ENCODE measurements at places on chromosomes 7 and 10. TPM values are rescaled to one million over a fixed set of nuclear protein-coding genes. Genes with fewer than 3 reads are reported as not detected.

Gene TEX47
- not detected for total RNA-seq

Gene UCMA
- total RNA-seq: not detected

Gene PRKAR2B
- total RNA-seq: 3.3 TPM

Gene HOXA2
- 0.99 TPM for total RNA-seq

Gene SPAM1
- total RNA-seq: not detected

Gene ANAPC16
- total RNA-seq: 84.1 TPM

Gene DBNL
- total RNA-seq: 70.2 TPM

Gene MAGI2
- 0.51 TPM for total RNA-seq

Gene PTPRZ1
- total RNA-seq: not detected

Gene ZP3
- total RNA-seq: 19.7 TPM

Gene NODAL
- not detected for total RNA-seq

Gene SUV39H2
- total RNA-seq: 20.2 TPM

Gene GRM3
- not detected for total RNA-seq

Gene HDAC9
- 0.38 TPM for total RNA-seq

Gene ZMIZ2
- 36.0 TPM for total RNA-seq

Gene CPA1
- not detected for total RNA-seq

Gene DRGX
- not detected for total RNA-seq

Gene OR2A5
- total RNA-seq: not detected

Gene DPY19L1
- 43.7 TPM for total RNA-seq

Gene OPALIN
- total RNA-seq: not detected

Gene CHCHD2
- 633 TPM for total RNA-seq

Gene PLXNA4
- 1.7 TPM for total RNA-seq

Gene TAS2R38
- not detected for total RNA-seq

Gene ETV1
- 3.0 TPM for total RNA-seq

Gene GOLGA7B
- total RNA-seq: 4.0 TPM

Gene CLCN1
- 0.06 TPM for total RNA-seq

Gene ADIRF
- total RNA-seq: 0.21 TPM

Gene TMEM196
- not detected for total RNA-seq

Gene MBLAC1
- 2.7 TPM for total RNA-seq

Gene AKR1C4
- total RNA-seq: 0.30 TPM

Gene NUTM2D
- 1.2 TPM for total RNA-seq

Gene ZRANB1
- total RNA-seq: 9.5 TPM

Gene ANKRD7
- 0.23 TPM for total RNA-seq

Gene NRAP
- not detected for total RNA-seq

Gene NEUROD6
- total RNA-seq: not detected

Gene LRIT1
- not detected for total RNA-seq

Gene GNGT1
- not detected for total RNA-seq

Gene CALD1
- 87.3 TPM for total RNA-seq

Gene SERPINE1
- 933 TPM for total RNA-seq

Gene CAMK1D
- 8.8 TPM for total RNA-seq

Gene WEE2
- not detected for total RNA-seq

Gene NUDCD3
- total RNA-seq: 55.1 TPM

Gene GRIFIN
- not detected for total RNA-seq

Gene ZNF511
- total RNA-seq: 67.0 TPM

Gene FGL2
- total RNA-seq: not detected
